ENCODE measurements at places on chromosomes 16 and 17.

- DNase-seq: no peak
Observed at GRCh38 chr17:73390851-73391250, 79.0 kb upstream of the CDC42EP4 start.

DNA sequence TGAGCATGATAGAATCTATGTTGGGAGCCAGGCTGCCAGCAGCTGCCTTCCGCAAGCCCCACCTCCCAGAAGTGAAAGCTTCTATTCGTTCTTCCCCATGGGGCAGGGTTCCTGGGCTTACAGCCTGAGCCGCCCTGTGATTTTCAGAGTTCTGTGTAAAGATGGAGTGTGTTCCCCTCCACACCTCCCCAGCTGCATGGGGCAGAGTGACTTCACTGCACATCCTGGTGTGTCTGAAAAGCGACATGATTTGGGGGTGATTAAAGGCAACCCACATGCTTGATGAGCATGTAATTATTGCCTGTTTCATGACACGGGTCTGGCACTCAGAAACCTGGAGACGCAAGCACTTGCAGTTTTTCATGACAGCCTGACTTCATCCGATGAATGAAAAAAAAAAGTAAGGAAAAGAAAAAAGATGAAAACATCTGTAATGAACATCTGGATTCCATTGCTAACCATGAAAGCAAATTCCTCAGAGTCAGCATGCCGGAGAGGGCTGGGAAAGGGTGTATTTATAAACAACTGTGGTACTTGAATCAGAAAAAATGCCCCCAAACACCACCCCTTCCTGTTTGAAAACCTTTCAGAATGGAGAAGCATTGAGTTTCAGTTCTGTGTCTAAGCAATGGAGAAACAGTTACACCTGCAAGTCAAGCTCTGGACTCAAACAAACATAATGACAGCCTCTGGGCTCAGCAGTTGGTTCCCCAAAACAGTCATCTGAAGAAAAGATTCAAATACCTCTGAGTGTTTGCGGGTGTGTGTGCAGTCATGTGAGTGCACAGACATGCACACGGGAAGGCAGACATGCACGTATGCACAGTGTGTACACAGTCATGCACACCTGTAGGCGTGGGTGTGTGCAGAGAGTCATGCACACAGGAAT lies 266.0 kb downstream of the ENGASE start:
- no peak for DNase-seq

GRCh38 chr16:62565706-62566105 lies 529.5 kb upstream of the CDH8 start:
- DNase-seq: no peak

DNA sequence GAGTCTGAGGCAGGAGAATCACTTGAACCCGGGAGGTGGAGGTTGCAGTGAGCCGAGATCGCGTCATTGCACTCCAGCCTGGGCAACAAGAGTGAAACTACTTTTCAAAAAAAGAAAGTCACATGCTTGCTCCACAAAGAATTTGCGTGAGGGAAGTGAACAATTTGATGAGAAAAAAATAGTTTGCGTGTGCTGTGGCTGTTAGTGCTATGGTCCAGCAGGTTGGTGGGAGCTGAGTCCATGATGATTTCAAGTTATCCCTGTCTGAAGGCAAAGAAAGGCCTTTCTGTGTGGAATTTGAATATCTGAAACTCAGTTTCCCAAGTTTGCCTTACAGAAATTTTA lies 21.0 kb downstream of the PRCD start:
- DNase-seq: no peak

GRCh38 chr17:49969134-49969759 lies at the start of gene DLX4:
DLX4 (plus strand) TSS chr17:49969190; CDS start chr17:49969469, 279 bp downstream.
- no peak for DNase-seq

DNA sequence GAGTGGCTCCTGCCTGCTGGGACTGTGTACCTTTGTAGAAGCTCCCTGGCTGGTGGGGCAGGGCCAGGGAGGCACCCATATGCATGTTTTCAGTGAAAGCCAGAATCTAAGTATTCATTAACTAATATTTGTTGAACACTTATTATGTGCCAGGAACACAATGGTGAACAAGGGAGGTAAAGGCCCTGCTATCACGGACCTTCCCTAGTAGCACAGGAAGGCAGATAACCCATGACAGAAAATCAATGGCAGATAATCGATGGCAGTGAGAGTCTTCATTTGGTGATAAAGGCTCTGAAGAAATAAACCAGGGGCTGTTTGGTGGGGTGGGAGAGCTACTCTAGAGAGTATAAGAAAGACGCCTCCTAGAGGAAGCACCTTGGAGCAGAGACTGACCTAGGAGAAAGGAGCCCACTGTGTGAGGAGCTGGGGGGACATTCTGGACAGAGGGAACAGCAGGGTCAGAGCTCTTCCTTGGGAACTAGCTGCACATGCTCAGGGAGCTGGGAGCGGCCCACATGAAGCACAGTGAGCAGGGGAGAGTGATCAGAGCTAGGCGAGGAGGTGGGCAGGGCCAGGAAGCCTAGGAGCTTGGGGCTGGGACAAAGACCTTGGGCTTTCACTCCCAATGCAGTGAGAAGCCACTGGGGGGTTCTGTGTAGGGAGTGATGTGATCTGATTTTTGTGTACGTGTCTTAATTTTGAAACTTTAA lies 78.5 kb downstream of the SPECC1 start:
- DNase-seq: no peak

- no peak for DNase-seq
Observed at GRCh38 chr17:13462146-13462545, 139.6 kb downstream of the HS3ST3A1 start.

DNA sequence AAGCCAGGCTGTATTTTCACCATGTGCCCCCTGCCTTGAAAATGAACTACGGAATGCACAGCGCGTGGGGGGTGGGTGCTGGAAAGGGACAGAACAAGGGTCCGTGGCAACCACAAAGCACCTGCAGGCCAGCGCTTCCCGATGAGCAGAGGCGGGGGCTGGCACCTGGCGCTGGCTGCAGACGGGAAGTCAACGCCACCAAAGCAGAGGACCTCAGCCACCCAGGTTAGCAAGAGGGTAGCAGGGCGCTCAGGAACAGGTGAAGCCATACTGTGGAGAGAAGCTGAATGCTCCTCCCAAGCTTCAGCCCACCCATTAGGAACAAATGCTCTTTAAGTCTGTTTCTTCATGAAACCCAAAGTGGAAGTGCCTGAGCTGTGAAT lies 64.7 kb downstream of the KLHDC4 start:
- no peak for DNase-seq

DNA sequence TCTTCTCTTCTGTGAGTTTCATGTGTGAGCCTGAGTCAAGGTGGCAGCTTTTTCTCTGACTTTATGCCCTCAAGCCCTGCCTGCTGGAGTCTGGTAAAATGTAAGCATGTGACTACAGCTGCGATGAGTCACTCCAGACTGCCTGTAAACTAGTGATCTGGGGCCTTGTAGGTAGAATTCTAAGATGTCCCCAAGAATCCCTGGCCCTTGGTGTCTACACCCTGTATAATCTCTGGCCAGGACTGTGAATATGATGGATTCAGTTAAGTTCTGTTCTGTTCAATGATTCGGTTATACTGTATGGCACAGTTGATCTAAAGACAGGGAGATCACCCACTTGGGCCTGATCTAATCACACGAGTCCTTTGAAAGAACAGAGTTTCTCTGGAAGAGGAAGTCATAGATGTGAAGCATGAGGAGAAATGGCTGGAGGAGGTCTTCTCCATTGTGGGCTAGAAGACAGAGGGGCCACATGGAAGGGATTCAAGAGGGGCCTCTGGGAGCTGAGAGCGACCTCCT lies 29.8 kb downstream of the PRSS54 start:
- no peak for DNase-seq

DNA sequence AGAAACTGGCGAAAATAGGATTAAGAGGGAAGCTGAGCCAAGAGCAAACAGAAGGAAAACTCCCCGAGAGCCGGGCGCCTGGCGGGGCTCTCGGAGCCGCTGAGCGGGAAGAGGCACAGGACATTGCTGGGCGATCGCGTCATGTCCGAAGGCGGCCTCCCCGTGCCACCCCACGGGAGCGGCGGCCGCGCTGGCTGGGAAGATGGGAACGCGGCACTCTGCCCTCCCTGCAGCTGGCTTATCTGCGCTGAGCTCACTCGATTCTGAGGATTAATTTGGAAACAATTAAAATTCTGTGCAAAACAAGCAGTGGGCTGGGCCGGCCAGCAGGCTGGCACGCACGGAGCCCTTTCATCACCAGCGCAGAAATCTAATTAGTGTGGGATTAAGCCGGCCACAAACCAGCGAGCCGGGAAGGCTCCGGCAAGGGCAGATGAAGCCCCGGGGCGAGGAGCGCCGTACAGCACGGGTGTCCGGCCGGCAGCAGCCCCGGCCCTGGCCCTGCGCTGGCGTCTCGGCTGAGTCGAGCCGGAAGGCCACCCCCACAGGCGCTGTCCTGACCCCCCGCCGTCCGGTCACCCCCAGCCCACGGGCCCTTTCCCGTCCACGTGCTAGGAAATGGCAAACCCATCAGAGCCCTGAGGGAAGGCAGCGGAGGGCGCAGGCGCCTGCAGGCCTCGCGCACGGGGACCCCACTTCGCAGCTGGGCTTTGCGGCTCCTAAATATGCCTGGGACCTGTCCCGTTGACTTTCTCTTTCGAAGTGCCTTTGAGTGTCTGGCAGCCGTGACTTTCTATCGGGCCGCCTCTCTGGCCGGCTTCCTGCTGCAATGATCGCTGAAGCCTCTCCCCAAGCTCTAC lies 37.9 kb downstream of the SOX8 start:
- no peak for DNase-seq

DNA sequence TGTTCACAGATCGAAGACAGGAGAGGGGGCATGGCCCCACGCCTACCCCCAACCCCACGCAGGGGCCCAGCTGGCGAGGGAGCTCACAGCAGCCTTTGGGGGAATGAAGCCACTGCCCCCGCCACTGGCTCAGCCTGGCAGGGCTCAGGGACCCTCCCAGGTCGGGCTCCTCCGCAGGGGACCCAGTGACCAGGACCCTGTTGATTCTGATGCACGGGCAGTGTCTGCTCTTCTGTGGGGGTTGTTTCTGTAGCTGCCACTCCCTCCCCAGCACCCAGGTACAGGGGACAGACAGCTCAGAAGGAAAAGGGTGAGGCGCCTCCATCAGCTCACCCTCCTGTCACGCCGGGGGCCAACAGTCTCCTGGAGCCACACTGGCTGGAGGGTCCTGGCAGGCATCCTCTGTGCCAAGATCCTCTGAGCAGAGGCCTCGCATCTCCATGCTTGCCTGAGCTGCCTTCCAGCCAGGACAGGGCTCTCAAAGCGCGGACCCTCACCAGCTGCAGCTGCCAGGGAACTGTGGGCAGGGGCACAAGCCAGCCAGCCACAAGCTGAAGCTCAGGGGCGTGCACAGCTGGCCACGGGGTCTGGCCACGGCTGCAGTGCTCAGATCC lies 49.1 kb downstream of the ZNF778 start:
- no peak for DNase-seq
